ENCODE measurements at places on chromosomes 6 and 20.

GRCh38 chr6:26025047-26025893 is 62.0 kb upstream of the HFE start:
- DNase-seq = peak; percentile 89

DNA sequence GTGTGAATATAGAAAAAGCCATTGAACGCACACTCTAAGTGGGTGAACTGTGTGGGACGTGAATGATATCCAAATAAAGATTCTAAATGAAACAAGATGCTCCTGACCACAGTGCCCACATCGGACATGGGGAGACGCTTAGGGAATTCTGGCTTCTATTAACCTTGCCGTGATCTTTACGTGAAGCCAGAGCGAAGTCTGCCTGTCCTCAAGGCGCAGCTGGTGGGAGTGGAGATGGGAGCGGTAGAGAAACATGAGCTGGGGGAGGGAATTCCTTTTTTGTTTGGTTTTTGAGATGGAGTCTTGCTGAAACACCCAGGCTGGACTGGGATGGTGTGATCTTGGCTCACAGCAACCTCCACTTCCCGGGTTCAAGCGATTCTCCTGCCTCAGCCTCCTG is 46.0 kb downstream of the VSTM2L start:
- no peak for DNase-seq

DNA sequence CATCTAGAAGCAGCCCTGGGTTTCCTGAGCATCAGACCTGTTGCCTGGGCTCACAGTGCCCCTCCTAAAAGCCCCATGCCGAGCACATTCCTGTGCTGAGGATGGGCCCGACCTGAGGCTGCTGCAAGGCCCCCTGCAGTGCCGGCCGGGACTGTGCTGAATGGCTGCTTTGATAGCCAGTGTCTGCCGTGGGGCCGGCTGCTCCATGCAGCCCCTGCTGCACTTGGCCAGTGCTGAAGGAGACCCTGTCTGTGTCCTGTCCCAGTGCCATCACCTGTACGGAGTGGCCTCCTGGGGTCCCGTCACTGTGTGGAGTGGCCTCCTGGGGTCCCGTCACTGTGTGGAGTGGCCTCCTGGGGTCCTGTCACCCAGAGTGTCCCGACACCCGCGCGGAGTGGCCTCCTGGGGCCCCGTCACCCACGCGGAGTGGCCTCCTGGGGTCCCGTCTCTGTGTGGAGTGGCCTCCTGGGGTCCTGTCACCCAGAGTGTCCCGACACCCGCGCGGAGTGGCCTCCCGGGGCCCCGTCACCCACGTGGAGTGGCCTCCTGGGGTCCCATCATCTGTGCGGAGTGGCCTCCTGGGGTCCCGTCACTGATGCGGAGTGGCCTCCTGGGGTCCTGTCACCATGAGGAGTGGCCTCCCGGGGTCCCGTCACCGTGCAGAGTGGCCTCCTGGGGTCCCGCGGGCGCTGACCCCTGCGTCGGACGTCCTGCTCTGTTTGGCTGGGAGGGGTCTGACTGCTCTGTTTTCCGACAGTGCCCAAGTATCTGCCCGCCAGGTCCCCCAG is 7.0 kb downstream of the COL9A3 start:
- no peak for DNase-seq

DNA sequence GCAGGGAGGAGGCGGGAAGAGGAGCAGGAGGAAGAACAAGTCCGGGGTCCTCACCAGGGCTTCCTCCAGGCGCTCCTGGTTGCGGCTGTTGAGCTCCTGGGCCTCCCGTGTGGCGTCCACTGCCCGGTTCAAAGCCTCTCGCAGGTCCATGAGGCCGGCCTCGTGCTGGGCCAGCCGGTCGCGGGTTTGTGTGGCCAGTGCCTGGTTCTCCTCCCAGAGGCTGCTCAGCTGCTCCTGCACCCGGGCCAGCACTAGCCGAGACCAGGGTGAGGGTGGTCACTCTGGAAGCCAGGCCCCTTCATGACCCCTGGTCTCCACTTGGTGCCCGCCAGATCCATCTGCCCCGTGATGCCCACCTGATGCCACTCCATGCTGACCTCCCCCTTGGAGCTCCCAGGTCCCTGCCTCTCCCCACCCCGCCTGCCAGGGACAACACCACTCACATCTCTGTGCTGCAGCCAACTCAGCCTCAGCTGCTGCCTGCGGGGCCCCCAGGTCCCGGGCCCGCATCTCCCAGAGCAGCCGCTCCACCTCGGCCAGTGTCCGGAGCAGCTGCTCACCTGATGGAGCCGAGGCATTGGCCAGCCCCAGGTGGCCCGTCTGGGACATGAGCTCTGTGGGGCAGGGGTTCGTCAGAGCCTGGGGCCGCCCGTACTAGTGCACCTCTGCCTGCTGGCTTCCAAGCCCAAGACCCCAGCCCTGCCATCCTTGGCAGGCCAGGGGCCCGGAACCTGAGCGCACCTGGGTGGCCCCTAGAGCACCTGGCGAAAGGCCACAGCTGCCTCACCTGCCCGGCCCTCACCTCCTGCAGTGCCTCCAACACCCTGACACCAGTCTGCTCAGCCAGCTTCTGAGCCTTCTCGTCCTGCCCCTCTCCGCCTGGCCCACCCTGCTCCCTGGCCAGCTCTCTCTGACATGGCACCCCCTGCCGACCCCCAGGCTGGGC is 15.9 kb downstream of the ADRM1 start:
- no peak for DNase-seq

- DNase-seq = no peak
These were observed 70.4 kb downstream of the ALDH5A1 start for GRCh38 chr6:24565196-24565595.

GRCh38 chr6:153044295-153044694 is 41.8 kb upstream of the MTRF1L start:
- DNase-seq = no peak

All from hematopoietic multipotent progenitor cell treated with erythropoietin and hydrocortisone succinate and interleukin-3 and kit ligand, for 6 days (in vitro differentiated cells).